ENCODE measurements at places on chromosomes 2 and 18.

DNA sequence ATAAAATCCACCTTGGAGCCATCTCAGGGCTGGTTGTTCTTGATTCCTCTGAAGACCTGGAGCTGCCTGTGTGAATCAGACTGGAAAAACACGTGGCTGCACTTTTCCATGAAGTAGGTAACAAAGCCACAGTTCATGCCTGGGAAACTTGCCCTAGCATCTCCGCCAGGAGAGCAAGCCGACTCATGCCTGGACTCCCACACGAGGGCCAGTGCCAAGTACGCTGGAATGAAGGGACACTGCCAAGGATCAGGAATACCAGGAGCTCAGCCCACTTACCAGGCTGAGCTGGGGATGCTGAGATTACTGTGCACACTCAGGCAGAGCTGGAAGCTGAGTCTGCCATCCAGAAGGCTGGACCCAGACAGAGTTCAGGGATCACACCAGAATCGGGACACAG lies 10.9 kb upstream of the FHL2 start:
- DNase-seq = no peak

DNA sequence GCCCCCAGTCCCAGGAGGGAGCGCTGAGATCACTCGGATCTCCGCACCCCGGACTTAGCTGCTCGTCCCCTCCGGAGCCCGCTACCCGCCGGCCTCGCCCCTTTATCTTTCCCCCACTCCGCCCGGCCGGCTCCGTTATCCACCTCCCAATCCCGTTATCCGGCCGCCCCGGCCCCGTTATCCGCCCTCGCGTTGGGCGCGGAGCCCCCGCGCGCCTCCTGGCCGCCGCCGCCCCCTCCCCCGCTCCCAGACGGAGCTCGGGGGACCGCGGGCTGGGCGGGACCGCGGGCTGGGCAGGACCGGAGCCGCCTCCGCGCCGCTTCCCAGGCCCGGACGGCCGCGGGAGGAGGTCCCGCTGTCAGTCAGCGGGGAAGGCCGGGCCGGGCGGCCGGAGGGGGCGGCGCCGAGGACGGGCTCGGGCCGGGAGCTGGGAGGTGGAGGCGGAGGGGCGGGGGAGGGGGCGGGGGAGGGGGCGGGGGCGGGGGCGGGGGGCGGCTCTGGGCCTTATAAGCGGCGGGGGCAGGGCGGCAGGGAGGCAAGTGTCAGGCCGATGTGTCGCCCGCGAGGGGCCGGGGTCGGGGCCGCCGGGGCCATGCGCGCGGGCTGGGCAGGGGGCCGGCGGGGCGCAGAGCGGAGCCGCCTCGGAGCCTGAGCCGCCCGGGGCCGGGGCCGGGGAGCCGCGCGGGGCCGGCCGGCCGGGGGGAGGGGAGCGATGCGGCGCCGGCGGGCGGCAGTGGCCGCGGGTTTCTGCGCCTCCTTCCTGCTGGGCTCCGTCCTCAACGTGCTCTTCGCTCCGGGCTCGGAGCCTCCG lies at the start of gene PKDCC:
Gene PKDCC (plus strand): TSS at position 534 of the 811 bp plus-strand sequence. CDS start 179 bp downstream, at position 713.
- DNase-seq = peak; percentile 41

DNA sequence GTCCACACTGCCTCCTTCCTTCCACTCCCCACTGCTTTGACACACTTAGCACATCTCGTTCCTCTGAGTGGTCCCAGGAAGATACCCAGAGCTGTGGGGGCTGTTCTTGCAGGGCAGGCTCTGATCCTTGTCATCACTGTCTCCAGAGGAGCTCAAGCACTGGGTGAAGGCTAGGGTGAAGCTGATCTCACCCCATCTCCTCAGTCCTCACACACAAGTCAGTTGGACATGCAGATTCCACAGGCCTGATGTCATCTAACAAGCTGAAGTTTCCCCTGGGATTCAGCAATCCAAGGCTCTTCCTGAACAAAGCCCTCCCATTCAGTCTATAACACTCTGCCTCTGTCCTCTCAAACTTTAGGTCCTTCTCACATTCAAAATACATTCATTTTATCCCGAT lies 90.6 kb upstream of the RAB6C start:
- no peak for DNase-seq

DNA sequence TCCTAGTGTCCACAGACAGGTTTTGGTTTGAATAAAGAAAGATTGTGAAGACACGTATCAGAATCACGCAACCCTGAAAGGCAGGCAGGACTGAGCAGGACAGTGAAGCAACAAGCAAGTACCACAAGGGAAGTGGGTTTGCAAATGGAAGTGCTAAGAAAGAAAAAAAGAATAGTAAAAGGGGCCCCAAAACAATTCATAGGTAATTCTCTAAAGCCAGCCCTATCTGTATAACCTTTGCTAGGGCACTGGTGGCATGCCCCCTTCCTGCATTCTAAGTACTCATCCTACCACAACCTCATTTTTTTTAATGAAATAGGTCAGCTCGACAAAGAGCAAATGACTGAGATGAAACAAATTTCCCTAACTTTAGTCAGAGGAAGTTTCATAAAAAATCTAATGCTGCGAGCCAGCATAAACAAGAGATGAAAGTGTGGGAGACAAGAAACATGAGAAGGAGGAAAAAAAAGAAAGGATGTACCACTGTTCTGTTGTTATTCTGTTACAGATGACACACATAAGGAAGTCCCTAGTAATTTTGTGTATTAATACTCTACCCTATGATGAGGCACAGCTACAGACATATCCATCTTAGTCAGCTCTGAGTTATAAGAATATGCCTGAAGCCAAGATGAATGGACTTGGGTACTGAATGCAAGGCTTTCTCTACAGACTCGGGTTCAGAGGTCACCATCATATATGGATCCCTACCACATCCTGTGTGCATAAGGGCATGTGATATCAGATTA lies 32.2 kb downstream of the IKZF2 start:
- peak; percentile 29 for DNase-seq

DNA sequence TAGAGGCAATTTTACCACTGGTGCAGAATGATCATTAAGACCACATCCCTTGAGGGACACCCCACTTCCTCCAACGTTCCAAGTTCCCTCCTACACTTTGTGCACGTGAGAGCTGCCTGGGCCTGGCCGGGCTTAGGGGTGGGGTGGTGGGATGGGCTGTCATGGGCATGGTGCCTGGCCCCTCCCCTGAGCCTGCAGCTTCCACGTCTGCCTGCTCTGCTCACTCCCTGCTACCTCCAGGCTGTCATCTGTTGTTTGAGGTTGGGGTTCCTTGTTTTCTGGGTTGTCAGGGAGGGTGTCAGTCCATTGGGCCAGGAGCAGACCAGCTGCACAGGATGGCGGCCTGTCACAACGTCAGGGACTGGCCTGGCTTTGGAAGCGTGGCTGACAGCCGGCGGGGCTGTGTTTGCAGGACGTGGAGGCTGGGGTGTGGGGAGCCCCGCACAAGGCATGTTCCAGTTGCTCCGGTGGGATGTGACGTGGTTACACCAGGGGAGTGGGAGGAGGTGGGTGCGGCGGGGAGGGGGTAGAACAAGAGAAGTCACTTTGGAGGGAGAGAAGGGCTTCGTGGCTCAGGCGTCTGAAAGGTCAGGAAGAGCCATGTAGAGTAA lies 72.3 kb downstream of the RTP5 start:
- DNase-seq = no peak
